Endothelial cell of umbilical vein (primary cell): ENCODE measurements at places on chromosomes 16 and 17. TPM values are rescaled to one million over a fixed set of nuclear protein-coding genes. Genes with fewer than 3 reads are reported as not detected.

GRCh38 chr17:6075050-6075449 lies 4.9 kb downstream of the WSCD1 start:
- H3K27me3 ChIP-seq = no peaks in the 10 kb centered on the region
- H3K36me3 ChIP-seq = peaks cover 2% of the 10 kb centered on the region
- DNase-seq = no peak
- peaks cover 10% of the 10 kb centered on the region for H3K4me1 ChIP-seq
- no peak overlapping the region for H3K4me3 ChIP-seq

GRCh38 chr17:17079761-17080160 lies 37.5 kb downstream of the MPRIP start:
- H3K4me3 ChIP-seq = no peak overlapping the region
- peaks cover 14% of the 10 kb centered on the region for H3K4me1 ChIP-seq
- H3K27ac ChIP-seq = no peak overlapping the region
- no peaks in the 10 kb centered on the region for H3K36me3 ChIP-seq
- H3K27me3 ChIP-seq = no peaks in the 10 kb centered on the region

GRCh38 chr17:41615454-41615853 lies 2.9 kb upstream of the KRT16 start:
- H3K27ac ChIP-seq = no peak overlapping the region
- no peak overlapping the region for H3K4me3 ChIP-seq
- DNase-seq = no peak
- H3K4me1 ChIP-seq = no peaks in the 10 kb centered on the region
- no peaks in the 10 kb centered on the region for H3K27me3 ChIP-seq

DNA sequence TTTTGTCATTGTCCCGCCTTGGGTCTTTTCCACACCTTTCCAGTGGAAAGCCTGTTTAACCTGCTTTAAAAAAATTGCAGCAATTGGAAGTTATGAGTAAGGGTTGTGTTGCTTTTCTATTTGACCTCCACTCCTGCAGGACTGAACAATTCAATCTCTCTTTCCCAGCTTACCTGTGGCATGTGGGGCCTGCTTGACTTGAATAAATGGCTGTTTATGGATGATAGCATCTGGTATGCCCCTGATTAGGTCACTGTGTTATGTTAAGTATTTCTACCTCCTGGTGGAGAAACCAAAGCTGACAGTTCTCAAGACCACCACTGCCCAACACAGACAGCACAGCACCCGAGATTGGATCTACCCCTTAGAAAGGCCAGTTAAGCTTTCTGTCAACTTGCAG lies 64.8 kb upstream of the NOG start:
- DNase-seq = no peak
- H3K4me3 ChIP-seq = no peak overlapping the region
- no peak overlapping the region for H3K27ac ChIP-seq
- H3K36me3 ChIP-seq = no peaks in the 10 kb centered on the region
- no peaks in the 10 kb centered on the region for H3K27me3 ChIP-seq
- H3K4me1 ChIP-seq = no peaks in the 10 kb centered on the region

DNA sequence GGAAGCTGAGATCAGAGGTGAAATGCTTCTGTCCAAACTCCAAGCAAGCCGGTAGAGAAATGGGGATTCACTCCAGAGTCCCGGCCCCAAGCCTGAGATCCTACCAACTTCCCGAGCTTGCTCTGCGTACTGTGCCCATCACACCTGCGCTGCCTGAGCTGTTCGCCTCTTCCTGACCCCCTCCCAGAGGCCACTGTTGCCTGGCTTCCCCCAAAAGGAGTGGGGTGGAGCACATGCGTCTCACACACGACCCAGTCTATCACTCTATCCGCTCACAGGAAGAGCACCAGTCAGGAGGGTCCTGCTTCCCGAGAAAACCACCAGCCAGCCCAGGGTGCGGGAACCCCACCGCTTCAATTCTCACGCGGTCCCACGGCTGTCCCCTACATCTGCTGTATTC lies 13.5 kb upstream of the C16orf95 start:
- no peaks in the 10 kb centered on the region for H3K4me1 ChIP-seq
- no peaks in the 10 kb centered on the region for H3K27me3 ChIP-seq
- no peak overlapping the region for H3K27ac ChIP-seq
- H3K4me3 ChIP-seq = no peak overlapping the region

DNA sequence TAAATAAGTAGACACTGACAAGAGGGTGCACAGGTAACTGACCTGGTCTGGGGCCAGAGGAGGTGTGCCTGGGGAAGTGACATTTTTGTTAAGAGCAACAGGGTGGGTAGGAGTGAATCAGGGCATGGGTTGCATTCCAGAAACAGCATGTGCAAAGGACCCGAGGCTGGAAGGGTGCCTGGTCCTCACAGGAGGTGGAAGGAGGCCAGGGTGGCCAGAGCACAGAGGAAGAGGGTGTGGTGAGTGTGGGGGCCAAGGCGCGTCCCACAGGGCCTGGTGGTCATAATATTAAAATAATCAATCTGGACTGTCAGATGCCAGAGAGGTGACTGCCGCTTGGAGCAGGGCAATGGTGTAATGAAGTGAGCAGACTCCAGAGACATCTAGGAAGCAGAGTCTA lies 14.3 kb downstream of the ARHGAP23 start:
- H3K36me3 ChIP-seq = no peaks in the 10 kb centered on the region
- H3K27me3 ChIP-seq = no peaks in the 10 kb centered on the region
- no peak overlapping the region for H3K4me3 ChIP-seq
- H3K4me1 ChIP-seq = peaks cover 14% of the 10 kb centered on the region
- DNase-seq = no peak

KLHL10 gene
- not detected in 2 replicates for total RNA-seq

ST6GALNAC2 gene
- 0.69 and 1.7 TPM in 2 replicates for total RNA-seq

ZNF75A gene
- total RNA-seq = 28.0 and 28.4 TPM in 2 replicates
